Activated CD8-positive, alpha-beta memory T cell treated with anti-CD3 and anti-CD28 coated beads for 1 hour (primary cell): ENCODE measurements at places on chromosomes 1 and 21.

DNA sequence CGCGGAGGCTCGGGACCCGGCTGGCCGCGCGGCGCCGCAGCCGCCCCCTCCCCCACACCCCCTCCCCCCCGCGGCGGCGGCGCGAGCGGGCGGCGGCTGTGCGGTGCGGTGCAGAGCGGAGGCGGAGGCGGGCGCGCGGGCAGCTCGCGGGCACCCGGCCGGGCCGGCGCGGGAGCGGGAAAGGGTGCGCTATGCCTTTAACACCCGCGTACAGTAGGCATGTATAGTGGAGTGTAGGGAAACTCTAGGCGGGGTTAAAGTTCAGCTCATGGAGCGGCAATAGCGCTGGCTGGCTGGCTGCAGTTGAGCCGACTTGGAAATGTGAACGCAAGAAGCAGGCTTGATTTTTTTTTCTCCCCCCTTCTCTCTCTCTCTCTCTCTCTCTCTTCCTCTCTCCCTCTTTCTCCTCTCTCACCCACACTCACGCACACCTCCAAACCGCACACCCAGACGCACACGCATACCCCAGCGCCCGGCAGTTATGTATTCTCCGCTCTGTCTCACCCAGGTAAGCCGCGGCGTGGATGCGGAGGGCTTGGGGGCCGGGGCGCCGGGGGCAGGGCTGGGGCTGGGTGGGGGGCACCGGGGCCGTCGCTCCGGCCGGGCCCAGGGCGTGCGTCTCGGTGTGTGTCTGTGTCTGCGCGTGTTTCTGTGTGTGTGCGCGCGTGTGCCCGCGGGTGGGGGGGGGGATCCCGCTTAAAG is at the start of gene NFIA:
NFIA (plus strand) TSS at position 251 of the 702 bp plus-strand sequence.
- no peak for DNase-seq

GRCh38 chr21:43825936-43826622 is 36.7 kb downstream of the RRP1 start:
- no peak for DNase-seq

- DNase-seq = no peak
Measured at GRCh38 chr1:65414538-65414937, 5.9 kb upstream of the LEPR start.

DNA sequence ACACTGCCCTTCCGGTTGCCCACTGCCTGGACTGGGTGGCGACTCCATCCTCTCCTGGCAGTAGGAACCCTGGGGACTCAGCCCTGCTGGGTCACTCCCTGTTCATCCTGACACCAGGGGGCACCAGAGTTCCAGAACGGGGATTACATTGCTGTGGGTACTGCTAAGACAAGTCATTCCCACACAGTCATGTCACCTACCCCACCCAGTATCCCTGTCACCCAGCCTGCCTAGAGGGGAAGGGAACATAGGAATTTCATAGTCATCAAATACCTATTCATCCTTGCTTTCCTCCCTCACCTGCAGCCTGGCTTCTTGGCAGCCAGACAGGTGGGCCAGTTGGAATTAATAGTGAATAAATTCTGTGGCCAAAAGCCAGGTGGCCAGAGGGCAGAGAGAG is 9.8 kb upstream of the SFN start:
- peak; percentile 75 for DNase-seq

DNA sequence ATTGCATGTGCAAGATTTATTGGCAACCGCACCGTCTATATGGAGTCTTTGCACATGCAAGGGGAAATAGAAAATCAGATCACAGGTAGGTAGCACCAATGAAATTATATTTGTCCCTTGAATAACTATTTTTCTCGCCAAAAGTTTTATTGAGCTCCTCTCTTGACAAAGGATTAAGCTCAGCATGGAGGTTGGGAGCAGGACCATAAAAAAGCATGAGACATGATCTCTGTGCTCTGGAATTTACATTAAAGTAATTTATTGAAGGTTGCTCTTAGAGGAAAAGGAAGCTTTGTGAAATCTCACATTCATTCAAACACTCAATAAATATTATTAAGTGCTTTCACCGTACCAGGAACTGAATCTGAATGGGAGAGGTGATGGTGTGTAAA is 66.0 kb upstream of the UBE2U start:
- DNase-seq = no peak

GRCh38 chr1:234476172-234476571 is 2.8 kb downstream of the TARBP1 start:
- DNase-seq = no peak

DNA sequence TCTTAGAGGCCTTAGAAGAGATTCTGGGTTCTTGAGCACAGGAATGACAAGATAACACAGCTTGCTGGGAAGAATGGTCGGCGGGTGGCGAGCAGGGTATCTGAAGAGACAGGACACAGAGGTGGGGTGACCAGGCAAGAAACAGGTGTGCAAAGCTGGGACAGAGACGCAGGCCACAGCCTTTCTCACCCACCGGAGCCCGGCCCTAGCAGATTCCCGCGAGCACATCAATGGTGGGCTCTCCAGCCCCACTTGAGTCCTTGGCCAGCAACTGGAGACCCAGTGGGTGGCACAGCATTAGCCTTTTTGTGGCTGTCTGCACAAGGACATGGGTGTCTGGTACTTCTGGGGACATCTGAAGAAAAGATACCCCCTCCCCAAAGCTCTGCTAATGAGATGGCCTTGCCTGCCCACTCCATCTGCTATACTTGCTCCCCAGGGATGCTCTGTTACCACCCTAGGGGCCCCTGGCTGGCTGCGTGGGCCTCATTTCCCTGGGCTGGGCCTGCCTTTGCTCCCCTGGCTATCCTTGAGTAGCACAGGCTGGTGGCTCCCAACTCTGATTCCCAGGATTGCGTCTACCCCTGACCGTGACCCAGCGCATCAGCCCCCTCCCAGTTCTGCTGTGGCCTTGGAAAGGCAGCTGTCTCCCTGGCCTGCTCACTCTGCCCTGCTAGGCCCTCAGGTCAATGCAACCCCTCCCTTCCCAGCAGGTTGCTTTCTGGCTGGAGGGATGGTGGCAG is 127.2 kb upstream of the ADAR start:
- DNase-seq = no peak

DNA sequence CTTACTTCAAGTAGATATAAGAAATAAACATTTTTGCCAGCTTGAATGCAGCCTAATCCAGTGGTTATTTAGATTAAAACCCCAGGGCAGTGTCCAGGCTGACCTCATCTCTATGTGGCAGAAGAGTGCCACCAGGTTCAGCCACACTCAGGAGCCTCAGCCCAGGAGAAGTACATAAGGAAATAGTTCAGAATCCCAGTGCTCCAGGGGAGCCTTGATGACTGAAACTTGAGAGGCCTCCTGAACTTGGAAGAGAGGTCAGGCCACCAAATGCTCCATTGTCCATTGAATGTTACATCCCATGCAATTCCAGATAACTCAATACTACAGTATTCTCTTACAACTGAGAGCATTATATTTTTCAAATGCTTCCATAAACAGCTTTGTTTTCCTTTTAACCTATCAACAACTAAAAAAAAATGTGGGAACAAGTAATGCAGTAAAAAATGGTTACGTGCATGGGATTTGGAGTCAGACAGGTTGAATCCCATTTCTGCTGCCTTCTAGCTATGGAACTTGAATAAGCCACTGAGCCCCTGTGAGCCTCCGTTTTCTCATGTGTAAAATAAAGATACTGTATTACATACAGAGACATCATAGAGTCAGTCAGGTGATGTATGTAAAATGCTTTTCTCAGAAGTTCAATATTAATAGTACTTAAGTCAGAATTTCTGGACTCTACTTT is 248.0 kb downstream of the PLPP3 start:
- DNase-seq = no peak

- no peak for DNase-seq
Measured at GRCh38 chr1:36883315-36883949, 150.9 kb downstream of the GRIK3 start.

- no peak for DNase-seq
Measured at GRCh38 chr21:34128674-34129038, 55.3 kb downstream of the MRPS6 start.

GRCh38 chr1:157734321-157734720 is 33.8 kb upstream of the FCRL3 start:
- DNase-seq = no peak

DNA sequence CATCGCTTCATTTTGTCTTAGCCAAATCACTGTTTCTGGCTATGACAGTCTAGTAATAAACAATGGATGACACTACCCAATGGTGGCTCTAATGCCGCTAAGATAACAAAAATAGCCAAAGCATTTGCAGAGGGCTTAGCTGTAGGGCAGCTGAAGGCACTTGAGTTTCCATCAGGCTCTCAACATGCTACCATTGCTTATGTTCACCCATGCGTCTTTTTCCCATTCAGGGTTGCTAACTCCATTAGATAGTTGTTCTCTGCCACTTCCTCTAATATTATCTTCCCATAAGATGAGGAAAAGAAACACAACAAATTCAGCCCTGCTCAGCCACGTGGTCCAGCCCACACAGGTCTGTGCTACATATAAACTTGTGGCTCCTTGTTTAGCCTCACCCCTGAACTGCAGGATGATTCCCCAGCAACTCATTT is 159.6 kb downstream of the TOMM20 start:
- DNase-seq = no peak

DNA sequence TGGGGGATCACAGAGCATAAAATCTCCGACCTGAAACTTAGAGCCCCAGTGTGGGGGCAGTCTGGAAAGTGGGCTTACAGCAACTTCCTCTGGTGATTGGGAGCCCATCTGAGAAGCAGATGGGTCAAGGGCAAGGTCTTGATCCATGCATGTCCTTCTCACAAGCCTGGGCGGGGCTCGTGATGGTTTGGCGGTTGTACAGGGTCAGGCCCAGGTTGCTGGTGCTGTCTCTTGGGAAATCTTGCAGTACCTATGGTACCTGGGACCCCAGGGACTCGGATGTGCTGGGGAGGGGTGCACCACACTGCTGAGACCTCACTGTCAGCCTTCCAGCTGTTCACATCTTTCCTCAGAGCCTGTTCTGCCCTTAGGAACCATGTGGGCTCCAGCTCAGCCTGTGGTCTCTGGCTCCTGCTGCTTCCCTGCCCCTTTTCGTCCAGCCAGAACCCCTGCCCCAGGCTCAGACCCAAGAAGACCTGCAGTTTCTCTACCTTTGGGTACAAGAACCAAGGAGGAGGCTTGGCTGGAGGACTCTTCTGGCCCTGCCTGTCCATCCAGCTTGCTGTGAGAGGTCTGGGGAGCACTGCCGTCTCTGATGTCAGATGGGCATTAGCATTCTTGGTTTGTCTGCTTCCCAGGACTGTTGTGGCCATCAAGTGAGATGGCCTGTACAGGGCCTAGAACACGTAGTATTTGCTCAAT is 24.5 kb downstream of the WNT4 start:
- DNase-seq = no peak

- no peak for DNase-seq
Measured at GRCh38 chr1:195789321-195789720, 818.9 kb downstream of the KCNT2 start.

DNA sequence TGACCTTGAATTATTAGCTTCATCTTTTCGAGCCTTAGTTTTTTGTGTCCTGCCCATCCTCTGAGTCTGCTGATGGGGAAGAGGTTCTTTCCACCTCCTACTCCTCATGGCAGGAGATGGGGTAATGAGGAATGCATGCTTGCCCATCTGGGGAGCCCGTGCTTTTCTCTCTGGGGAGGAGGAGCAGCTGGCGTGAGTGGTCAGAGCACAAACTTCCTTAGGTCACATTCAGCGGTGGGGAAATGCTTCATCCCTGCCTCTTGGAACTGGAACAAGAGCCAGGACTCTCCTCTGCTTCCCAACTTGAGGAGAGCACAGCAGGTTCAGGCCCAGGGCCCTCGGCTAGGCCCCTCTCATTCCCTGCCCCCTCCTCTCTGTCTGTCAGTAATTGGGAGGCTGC is 155.0 kb downstream of the PCNX2 start:
- no peak for DNase-seq

DNA sequence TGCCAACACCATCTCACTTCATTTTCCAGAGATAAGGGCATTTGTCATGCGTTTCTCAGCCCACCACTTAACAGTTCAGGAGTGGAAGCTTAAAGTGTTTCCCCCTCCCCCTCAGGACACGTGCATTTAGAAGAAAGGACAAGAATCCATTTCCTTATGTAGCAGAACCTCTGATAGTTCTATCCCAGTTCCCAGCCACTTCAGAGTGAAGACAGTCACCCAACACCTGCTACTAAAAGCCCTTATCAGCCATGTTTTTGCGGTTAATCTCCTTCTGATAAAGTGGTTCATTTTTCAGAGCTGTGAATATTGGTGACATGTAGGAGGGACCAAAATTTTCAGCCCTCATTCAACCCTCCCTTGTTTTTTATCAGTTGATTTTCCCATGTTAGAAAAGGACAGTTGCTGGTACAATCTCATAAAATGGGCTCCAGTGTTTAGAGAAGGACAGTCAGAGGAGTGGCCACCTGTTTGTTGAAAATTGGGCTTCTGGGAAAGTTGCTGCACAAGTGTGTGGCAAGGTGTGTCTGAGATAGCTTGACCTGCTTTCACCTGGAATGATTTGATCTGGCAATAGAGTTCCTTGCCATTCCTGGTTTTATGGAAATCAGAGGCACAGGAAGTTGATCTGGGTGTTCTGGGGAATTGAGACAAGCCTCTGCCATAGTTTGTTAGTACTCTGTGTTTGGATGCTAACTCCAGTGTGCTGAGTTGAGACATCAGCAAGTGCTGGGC is 114.0 kb downstream of the PPP1R12B start:
- no peak for DNase-seq

DNA sequence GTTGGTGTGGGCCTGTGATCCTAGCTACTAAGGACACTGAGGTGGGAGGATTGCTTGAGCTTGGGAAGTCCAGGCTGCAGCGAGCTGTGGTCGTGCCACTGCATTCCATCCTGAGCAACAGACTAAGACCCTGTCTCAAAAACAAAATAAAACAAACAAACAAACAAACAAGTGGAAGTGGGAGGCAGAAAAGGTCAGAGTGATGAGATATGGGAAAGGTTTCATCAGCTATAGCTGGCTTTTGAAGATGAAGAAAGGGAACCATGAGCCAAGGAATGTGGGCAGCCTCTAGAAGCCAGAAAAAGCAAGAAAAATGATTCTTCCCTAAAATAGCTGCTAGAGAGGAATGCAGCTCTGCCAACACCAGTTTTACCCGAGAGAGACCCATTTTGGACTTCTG is 10.6 kb upstream of the NUCKS1 start:
- DNase-seq = no peak

DNA sequence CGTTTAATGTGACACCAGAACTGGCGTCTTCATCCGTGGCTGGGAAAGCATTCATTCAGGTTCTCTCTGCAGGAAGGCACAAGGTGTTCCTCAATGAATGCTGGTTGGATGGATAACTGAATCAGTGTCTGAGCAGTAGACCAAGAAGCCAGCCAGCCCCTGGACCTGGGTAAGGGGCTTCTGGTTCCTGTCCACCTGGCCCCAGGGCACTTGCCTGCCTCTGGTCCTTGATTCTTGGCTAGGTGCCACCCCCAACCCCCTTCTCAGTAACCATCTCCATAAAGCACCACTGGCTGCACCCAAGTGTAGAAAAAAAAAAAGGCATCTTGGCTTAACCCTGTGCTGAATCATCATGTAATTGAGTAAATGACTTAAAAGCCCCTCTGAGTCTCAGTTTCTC is 59.1 kb downstream of the KCND3 start:
- no peak for DNase-seq

- DNase-seq = no peak
Measured at GRCh38 chr1:210598135-210598652, 269.5 kb downstream of the HHAT start.

- DNase-seq = no peak
Measured at GRCh38 chr1:16971341-16972188, 8.9 kb downstream of the MFAP2 start.

GRCh38 chr1:227733751-227734545 is 1.2 kb downstream of the JMJD4 start:
- no peak for DNase-seq

GRCh38 chr1:173193639-173194038 is 13.5 kb downstream of the TNFSF4 start:
- DNase-seq = no peak

- DNase-seq = no peak
Measured at GRCh38 chr1:175278734-175279116, 86.1 kb upstream of the KIAA0040 start.
